CD4-positive, alpha-beta T cell treated with Interleukin-6 at 100 ng/mL for 8 hours (primary cell): ENCODE measurements at places on chromosomes 4 and X.

- DNase-seq: no peak
Measured at GRCh38 chr4:86891762-86892635, at the start of gene C4orf36. TSS of gene C4orf36 (minus strand) at chr4:86892422. CDS start at chr4:86891520, 902 bp downstream.

DNA sequence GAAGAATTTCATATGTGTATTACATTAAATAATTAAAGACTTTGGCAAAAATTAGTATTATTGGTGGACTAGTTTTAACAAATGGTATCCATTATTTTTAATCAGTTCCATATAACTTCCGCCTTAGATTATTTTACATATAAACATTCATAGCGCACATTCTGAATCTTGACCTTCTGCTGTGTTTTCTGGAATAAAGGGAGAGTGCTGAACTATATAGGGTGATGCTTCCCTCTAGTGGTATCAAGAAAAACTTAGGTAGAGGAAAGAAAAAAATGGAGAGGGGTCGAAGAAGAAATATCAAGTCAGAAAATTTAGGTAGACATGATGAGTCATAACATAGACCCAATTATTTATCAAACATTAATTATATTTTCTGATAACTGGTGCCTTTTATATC is 155.6 kb upstream of the PACRGL start:
- no peak for DNase-seq

DNA sequence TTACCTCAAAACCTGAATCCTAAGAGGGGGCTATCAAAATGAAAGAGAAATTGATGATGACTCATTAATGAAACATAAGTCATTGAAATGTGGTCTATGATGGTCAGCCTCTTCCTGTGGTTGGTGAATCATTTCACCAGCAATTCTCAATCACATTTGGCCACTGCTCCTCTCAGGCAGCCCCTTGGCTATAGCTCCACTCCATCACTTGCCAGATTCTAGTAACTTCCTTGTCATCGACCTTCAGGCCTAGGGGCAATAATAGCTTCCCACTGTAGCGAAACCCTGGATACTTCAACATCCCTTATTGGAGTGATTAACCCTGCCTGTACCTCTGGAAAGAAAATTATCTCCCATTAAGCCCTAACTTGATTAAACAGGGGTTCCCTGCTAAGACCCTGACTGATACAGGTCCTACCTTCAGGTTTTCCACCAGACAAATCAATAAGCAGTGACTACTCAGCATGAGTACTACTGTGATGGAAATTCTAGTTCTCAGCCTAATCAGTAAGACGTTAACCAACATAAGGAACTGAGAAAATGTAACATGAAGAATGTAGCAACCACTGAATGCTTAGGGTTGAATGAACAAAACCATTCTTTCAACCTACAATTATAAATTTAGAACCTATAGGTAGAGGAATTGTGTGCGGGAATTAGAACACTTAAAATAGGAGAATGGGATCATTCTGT is 30.4 kb downstream of the ADH7 start:
- no peak for DNase-seq

GRCh38 chr4:122712782-122713181 is 19.7 kb upstream of the BBS12 start:
- DNase-seq: no peak

DNA sequence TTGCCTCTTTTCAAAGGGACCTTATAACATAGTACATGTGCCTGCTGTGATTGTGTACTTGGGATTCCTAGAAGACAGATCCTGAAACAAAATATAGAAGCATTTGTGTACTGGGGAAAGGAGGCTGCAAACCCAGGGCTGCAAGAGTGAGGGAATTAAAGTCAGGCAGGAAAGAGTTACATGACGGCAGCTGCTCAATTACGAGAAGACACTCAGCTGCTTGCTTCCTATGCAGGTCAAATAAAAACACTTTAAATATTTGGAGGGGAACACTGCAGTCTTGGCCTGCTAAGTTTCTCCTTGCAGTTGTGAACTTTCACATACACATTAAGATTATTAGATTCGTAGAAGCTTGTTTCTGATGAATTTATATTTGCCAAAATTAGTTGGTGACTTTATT is 191.9 kb upstream of the CXCL13 start:
- DNase-seq: no peak

- no peak for DNase-seq
Measured at GRCh38 chr4:53349091-53349491, 16.8 kb downstream of the SCFD2 start.

DNA sequence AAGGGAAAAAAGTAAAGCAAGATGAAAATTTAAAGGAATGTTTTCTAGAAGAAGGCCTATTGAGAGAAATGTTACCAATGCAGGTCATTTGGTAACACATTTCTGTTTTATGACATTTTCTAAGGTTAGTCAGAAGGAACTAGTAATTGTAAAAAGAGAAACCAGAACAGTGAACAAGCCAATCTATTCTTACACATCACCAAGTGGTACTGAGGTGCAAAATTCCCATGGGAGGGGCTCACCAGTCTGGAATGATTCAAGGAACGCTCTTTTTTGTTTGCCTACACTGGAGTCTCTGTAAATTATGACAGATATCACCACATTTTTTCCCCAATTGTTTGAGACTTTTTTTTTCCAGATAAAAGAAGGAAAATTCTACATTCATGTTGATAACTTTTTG is 404.7 kb upstream of the CNKSR2 start:
- no peak for DNase-seq
